ENCODE measurements at places on chromosomes 7 and 10.

DNA sequence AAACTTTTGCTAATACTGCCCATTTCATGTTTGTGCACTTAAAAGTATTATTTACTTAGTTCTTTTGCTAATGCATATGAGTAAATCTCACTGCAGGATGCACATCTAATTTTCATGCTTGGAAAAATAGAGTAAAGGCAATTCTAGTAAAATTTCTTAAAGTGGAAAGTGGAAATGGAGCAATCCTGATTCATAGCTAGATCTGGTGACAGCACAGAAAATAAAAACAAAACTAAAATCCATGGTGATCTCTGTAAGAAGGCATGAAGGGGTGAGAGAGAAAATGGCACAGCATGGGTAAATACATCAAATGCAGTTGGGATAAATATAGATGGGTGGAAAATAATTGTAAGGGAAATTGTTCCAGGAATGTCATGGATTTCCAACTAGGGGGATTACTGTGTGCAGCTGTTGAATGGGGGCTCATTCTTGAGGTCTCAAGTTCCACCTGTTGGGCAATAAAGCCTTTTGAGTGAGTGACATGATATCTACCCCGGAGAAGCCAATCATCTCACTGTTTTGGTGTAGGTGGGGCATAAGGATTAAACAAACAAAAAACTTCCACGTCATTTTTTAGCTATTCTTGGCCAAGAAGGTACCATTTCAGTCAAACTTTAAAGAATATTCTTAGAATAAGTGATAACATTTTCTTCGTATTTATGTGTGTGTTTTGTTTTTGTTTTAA lies 1.7 kb upstream of the MCU start:
- DNase-seq, result no peak

- DNase-seq, result no peak
Measured at GRCh38 chr10:5565205-5565545, 40.4 kb downstream of the CALML3 start.

GRCh38 chr7:157613575-157614322 lies 276.9 kb downstream of the DNAJB6 start:
- DNase-seq, result no peak

DNA sequence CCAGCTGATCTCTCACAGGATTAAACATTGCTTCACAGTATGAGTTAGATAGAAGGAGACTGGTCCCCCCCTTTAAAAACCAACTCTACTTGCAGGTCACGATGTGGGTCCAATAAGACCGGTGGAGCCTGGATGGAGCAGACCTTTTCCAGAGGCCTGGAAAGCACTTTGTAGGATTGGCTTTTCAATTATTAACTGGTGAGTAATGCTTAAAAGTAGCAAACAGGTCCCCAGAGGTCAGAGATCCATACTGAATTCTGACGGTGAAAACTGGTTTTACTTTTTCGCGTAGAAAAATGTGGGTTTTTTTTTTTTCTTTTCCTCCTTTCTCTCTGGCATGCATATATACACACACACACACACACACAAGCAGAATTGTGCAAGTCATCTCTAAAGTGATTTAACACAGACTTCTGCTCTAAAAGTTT lies 74.9 kb upstream of the OGDHL start:
- DNase-seq, result no peak

DNA sequence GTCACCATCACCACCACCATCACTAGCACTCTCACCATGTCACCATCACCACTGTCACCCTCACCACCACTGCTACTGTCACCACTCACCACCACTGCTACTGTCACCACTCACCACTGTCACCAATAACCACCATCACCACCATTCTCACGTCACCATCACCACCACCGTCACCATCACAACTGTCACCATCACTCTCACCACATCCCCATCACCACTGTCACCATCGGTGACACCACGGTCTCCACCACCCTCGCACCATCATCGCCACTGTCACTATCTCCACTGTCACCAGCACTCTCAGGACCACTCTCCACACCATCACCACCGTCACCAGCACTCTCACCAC lies 130.4 kb downstream of the MAD1L1 start:
- DNase-seq, result no peak
